Stimulated activated naive CD4-positive, alpha-beta T cell (primary cell): ENCODE measurements at places on chromosomes 1 and 21.
A peak's percentile ranks its signal among the peaks of the same experiment; 100 is the strongest.

DNA sequence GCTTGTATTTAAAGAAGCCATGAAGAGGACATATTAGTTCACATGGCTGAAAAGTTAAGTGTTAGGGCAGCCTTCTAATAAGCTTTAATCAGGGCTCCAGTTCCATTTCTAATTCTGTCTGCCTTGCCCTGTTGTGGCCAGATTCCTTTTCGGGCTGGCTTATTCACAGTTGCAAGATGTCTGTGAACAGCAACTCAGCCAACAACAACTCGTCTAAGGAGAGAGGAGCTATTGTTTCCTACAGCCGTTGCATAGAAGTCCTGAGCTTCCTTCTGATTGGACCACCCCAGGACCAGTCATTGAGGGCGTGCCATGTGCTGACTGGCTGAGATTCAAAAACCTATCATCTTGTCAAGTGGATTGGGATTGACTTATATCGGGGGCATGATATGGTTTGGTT is 18.6 kb upstream of the COQ8A start:
- DNase-seq = no peak

DNA sequence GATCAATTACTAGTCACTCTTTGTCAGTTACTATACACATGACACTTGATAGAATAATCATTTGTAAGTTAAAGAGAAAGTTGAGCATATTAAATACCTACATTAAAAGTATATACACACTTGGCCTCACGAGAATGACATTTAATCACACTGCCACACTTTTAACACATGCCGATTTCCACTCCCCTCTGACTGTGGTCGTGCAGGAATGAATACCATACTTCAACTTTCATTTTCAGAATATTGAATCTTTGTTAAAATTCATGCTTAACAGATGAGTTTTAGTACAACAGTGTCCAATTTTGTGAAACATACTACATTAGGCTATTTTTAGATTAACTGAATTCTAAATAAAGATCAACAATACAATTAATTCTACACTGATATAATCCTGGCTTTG is 78.2 kb upstream of the SDC3 start:
- DNase-seq = no peak

DNA sequence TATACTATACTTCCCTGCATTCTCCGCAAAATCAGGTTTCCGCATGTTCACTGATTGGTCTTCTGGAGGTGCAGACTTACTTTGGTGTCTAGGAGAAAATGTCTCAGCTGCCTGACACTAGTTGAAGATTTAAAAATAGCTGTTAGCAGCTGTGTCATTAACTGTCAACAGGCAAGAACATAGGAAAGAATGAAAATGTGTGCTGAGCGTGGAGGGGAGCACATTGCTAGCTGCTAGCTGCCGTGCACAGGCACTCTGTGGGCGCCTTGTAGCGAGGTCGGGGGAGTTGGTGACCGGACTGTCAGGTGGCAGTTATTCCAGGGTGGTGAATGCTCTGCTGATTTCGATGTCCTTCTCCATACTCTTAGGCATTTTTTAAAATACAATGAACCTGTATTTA is 5.2 kb downstream of the FAAH start:
- DNase-seq = no peak

GRCh38 chr1:206768472-206769303 is 1.9 kb upstream of the IL19 start:
- DNase-seq = no peak

DNA sequence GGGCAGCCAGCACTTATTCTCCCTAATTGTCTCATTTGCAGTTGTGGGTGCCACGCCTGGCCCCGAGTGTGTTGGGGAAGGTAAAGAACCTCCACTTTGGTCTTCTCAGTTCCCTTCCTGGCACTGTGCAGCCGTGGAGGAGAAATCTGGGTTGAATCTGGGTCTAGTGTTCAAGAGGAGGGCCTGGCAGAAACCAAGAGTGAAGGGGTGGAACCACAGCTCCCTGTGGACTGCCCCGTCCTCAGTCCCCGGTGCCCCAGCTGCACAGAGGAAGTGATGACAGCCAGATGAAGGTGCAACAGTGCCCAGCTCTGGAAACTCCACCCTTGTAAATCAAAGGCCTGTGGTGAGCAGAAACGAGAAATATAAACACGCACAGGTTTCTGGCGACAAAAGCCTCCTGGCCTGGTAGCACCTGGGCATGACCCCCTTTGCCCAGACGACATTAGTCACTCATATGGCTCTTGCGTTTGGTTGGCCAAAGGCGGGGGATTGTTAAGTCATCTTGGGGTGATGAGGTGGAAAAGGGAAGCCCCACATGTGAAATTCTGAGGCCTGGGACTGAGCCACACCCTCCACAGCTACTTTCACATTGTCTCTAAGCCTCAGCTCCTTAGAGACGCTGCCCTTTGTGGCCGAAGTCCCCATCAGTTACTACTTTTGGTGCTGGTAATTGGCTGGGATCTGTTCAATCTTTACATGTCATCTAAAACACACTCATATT is 4.2 kb upstream of the ECE1 start:
- DNase-seq = peak; percentile 73

DNA sequence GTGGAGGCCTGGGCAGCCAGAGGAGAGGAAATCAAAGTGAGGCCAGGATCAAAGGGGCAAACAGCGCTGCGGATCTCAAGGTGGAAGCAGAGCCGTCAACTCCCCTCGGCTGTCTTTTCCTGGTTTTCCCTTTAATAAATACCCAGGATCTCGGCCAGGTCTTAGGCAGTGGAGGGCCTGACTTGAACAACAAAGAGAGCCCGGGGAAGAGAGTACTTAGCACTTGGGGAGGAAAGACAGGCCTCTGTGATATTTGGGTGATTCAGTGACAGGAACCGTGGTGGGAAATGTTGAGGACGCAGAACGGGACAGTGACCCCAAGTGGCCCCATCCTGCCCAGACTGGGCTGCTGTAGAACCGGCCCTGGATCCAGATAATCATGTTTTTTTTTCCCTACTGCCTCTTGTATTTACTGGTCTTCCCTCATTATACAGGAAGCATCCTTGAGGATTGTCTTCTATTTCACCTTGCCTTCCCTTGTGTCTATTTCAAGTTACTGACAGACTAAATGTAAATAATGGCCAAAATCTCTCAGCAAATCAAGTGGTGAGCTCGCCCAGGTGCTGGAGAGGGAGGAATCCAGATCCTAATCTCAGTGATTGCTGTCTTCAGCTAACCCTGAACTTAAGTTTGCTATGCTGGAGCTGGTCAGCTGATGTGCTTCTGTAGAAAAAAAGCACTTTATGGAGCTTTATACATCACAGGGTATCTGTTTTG is 2.8 kb upstream of the MIXL1 start:
- DNase-seq = no peak

DNA sequence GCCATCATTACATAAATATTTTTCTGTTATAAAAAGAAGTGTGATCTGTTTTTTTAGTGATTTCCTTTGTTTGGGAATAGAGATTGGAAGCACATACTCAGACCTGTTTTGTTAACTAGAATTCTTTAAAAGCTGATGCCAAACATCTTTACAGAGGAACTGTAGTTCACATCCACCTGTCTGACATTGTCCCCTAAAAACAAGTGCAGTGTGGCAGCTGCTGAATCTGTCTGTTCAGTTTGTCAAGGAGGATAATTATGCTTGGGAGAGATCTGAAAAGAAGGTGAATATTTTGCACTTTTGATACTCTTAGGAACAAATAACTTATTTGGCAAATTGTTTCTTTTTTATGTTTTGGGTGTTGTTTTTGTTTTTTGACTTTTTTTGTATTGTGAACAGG is 13.6 kb downstream of the AGMAT start:
- no peak for DNase-seq
